ENCODE measurements at places on chromosomes 3 and 15. TPM values are rescaled to one million over a fixed set of nuclear protein-coding genes. Genes with fewer than 3 reads are reported as not detected.

KBTBD12 gene
- total RNA-seq, result not detected

TLR9 gene
- 0.55 TPM for total RNA-seq

- no peaks in the 10 kb centered on the region for H3K4me1 ChIP-seq
These were observed 613.1 kb downstream of the SI start for GRCh38 chr3:164465172-164465571.

DNA sequence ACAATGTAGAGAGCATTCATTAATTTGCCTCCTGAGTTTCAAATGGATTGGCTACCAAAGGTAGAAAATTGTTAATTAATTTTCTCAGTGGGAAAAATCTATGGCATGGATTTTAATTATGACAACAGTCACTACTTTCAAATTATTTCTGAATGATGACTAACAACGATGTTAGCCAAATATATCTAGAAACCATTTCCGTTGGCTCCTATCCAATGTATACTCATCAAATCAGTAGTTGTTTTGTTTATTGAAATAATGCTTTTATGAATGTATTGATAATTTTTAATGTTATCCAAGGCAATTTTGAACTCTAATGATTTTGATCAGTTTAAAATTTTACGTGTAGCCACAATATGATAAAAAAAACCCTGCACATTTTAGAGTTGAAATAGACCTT lies 333.4 kb downstream of the NAALADL2 start:
- no peak for DNase-seq
- no peak overlapping the region for H3K27ac ChIP-seq
- H3K36me3 ChIP-seq, result no peaks in the 10 kb centered on the region
- no peak overlapping the region for H3K4me3 ChIP-seq

DNA sequence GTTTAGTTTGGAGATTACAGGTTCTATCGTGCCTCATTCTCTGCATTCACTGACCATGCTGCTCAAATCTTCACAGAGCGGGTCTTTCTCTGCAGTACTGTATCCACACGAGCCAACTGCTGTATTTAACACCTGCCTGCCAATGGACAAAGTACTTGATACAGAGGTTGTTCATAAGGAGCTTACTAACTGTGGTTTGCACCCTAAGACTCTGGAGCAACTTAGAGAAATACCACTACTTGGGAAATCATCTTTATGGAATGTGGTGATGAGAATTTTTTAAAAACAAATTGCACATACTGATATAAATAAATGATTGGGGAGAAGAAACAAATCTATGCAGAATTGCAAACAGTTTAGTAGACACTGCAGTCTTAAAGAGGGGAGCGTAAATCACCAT lies 90.0 kb downstream of the PPP2R3A start:
- H3K4me3 ChIP-seq, result no peak overlapping the region
- H3K4me1 ChIP-seq, result no peaks in the 10 kb centered on the region
- DNase-seq, result no peak
- H3K27me3 ChIP-seq, result peaks cover 37% of the 10 kb centered on the region
- H3K27ac ChIP-seq, result no peak overlapping the region
- H3K36me3 ChIP-seq, result no peaks in the 10 kb centered on the region

RBP2 gene
- total RNA-seq, result not detected

- H3K36me3 ChIP-seq, result no peaks in the 10 kb centered on the region
- H3K4me3 ChIP-seq, result no peak overlapping the region
- no peak overlapping the region for H3K27ac ChIP-seq
- no peak for DNase-seq
- H3K27me3 ChIP-seq, result peaks cover 33% of the 10 kb centered on the region
These were observed 70.8 kb downstream of the GOLGA8B start for GRCh38 chr15:34512628-34513027.

DNA sequence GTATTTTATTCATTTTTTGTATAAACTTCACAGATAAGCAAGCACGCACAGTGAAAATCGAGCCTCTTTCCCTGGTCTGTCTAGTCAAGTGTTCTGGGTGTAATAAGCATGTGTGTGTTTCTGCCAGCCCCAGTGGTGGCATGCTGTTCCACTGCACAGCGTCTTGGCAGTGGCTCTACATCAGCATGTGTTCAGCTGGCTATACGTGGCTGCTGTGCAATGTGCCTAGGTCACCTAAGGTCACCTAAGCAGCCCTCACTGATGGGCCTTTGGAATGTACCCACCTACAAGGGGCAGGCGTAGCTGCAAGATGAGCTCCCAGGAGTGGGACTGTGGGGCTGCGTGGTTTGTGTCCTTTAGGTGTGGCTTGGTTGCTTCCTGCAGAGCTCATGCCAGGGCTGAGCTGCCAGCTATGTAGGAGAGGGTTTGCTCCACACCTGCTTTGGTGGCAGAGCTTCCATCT lies 4.9 kb downstream of the LIMD1 start:
- peaks cover 49% of the 10 kb centered on the region for H3K36me3 ChIP-seq
- H3K4me3 ChIP-seq, result no peak overlapping the region
- DNase-seq, result no peak
- H3K27ac ChIP-seq, result no peak overlapping the region
- H3K4me1 ChIP-seq, result peaks cover 54% of the 10 kb centered on the region

GRCh38 chr3:114451051-114451451 lies 157.2 kb downstream of the TIGIT start:
- H3K4me3 ChIP-seq, result no peak overlapping the region
- no peak overlapping the region for H3K27ac ChIP-seq
- peaks cover 3% of the 10 kb centered on the region for H3K4me1 ChIP-seq
- no peak for DNase-seq
- H3K27me3 ChIP-seq, result peaks cover 4% of the 10 kb centered on the region

GABRB3 gene
- total RNA-seq, result not detected

GRCh38 chr3:38614091-38614490 lies 35.4 kb downstream of the SCN5A start:
- H3K27ac ChIP-seq, result no peak overlapping the region
- no peaks in the 10 kb centered on the region for H3K36me3 ChIP-seq
- no peaks in the 10 kb centered on the region for H3K27me3 ChIP-seq
- H3K4me1 ChIP-seq, result no peaks in the 10 kb centered on the region
- no peak overlapping the region for H3K4me3 ChIP-seq

TUSC7 gene
- not detected for total RNA-seq

- H3K4me1 ChIP-seq, result no peaks in the 10 kb centered on the region
- no peak overlapping the region for H3K4me3 ChIP-seq
- no peak for DNase-seq
These were observed 55.0 kb downstream of the OXSM start for GRCh38 chr3:25844891-25845290.

HACL1 gene
- 25.8 TPM for total RNA-seq

DNA sequence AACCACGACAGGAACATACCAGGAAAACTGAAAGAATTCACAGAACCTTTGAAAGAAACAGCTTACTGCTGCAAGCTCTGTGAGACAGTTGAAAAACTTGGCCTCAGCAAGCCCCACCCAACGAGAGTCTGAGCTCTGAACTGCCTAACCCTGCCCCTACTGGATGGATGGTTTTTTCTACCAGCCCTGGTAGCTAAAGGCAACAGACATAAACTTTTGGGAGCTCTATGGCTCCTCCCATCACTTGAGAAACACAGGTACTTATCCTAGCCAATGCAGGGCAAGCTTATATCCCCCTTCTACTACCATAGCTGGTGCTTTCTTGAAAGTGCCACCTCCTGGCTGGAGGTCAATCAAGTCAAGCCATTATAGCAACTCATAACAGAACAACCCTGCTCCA lies 471.8 kb downstream of the GRM7 start:
- H3K27ac ChIP-seq, result no peak overlapping the region
- no peaks in the 10 kb centered on the region for H3K36me3 ChIP-seq
- H3K27me3 ChIP-seq, result no peaks in the 10 kb centered on the region
- no peak overlapping the region for H3K4me3 ChIP-seq
- no peaks in the 10 kb centered on the region for H3K4me1 ChIP-seq

DNA sequence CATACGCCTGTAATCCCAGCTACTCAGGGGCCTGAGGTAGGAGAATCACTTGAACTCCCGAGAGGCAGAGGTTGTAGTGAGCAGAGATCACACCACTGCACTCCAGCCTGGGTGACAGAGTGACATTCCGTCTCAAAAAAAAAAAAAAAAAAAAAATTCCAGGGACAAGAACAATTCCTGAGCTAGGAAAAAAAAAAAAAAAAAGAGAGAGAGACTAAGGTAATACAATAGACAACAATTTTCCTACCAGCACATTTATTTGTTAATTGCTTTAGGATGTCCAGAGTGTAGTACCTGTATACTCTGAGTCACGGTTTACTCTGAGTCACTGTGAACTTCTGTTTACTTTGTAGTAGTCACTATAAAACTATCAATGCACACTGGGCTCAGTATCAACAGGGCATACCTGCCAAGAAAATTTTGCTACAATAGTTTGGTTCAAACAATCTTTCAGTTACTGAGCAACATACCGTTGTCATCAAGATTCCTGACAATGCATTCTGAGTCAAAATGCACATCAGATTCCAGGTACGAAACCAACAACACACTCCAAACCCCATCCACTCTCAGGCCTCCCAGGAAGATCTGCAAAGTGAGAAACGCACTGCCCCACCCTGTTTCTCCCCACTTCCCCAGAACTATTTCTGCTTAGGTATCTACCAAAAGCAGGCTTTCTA lies 28.3 kb downstream of the IGF2BP2 start:
- H3K4me1 ChIP-seq, result peaks cover 5% of the 10 kb centered on the region
- no peaks in the 10 kb centered on the region for H3K36me3 ChIP-seq
- no peak for DNase-seq
- H3K27ac ChIP-seq, result no peak overlapping the region

DNA sequence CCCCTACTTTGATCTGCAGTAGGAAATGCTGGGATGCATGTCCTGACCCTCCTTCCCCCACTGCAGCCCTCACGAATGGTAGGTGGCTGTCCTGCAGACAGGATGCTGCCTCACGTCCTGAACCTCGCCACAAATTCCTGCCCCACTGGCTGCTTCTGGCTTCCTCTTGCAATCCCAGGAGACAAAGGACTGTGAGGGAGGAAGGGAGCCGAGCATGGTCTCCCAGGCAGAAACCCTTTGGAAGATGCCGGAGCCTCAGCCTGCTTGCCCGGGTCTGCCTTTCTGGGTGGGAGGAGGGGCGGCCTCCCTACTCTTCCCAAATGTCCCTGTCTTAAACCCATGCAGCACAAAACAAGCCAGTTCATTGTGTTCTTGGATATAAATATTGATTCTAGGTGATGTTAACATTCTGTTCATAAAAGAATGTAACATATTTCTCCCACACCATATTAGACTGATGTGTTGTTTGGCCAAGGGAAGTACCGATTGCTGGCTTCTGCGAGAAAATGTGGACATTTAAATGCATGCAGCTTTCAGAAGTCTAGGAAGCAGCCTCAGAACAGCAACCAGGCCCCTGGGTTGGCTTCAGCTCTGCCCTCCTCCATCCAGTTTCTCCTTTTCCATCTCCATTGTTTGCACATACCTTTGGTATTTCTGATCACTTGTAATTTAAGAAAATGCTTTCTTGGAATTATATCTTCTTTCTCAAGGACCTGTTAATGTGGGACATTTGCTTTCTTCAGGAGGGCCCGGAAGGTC lies 75.3 kb downstream of the HMG20A start:
- peaks cover 17% of the 10 kb centered on the region for H3K4me1 ChIP-seq
- no peak overlapping the region for H3K4me3 ChIP-seq
- DNase-seq, result no peak

DNA sequence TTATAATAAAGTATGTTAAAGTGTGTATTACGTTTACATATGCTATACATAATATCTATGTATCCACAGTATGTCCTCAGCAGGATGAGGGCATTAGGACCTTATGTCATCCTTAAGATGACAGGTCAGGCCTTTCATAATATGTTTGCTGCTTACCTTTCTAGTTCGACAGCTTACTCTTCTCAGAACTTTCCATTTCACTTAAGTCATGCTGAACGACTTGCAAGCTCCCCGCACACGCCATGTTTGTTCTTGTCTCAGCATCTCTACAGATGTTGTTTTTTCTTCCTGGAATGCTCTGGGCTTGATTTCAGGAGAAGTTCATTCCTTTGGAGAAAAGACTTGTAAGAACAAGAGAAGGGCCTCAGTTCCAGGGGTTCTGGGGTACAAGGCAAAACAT lies 36.0 kb upstream of the PPARG start:
- no peak overlapping the region for H3K27ac ChIP-seq
- H3K36me3 ChIP-seq, result no peaks in the 10 kb centered on the region
- H3K4me1 ChIP-seq, result no peaks in the 10 kb centered on the region
- no peak for DNase-seq
- H3K27me3 ChIP-seq, result peaks cover 29% of the 10 kb centered on the region
- H3K4me3 ChIP-seq, result no peak overlapping the region

DNA sequence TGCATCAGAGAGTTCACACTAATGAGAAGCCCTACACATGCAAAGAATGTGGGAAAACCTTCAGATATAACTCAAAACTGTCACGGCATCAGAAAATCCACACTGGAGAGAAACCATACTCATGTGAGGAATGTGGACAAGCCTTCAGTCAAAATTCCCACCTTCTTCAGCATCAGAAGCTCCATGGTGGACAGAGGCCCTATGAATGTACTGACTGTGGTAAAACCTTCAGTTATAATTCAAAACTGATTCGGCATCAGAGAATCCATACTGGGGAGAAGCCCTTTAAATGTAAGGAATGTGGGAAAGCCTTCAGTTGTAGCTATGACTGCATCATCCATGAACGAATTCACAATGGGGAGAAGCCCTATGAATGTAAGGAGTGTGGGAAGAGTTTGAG lies 10.2 kb downstream of the ZNF619 start:
- DNase-seq, result no peak
- no peak overlapping the region for H3K27ac ChIP-seq
- no peaks in the 10 kb centered on the region for H3K27me3 ChIP-seq
- H3K4me3 ChIP-seq, result no peak overlapping the region
- H3K36me3 ChIP-seq, result peaks cover 53% of the 10 kb centered on the region

GRCh38 chr3:54366007-54366750 lies 243.8 kb downstream of the CACNA2D3 start:
- H3K4me1 ChIP-seq, result no peaks in the 10 kb centered on the region
- H3K27me3 ChIP-seq, result no peaks in the 10 kb centered on the region
- no peak overlapping the region for H3K27ac ChIP-seq

- DNase-seq, result no peak
- no peaks in the 10 kb centered on the region for H3K27me3 ChIP-seq
- H3K36me3 ChIP-seq, result no peaks in the 10 kb centered on the region
These were observed 79.3 kb upstream of the OXTR start for GRCh38 chr3:8848696-8849131.

GRCh38 chr3:31968369-31968926 lies 12.6 kb downstream of the OSBPL10 start:
- no peak overlapping the region for H3K27ac ChIP-seq
- H3K4me1 ChIP-seq, result peaks cover 10% of the 10 kb centered on the region
- no peak overlapping the region for H3K4me3 ChIP-seq
- DNase-seq, result no peak

ISLR gene
- total RNA-seq, result not detected

DNA sequence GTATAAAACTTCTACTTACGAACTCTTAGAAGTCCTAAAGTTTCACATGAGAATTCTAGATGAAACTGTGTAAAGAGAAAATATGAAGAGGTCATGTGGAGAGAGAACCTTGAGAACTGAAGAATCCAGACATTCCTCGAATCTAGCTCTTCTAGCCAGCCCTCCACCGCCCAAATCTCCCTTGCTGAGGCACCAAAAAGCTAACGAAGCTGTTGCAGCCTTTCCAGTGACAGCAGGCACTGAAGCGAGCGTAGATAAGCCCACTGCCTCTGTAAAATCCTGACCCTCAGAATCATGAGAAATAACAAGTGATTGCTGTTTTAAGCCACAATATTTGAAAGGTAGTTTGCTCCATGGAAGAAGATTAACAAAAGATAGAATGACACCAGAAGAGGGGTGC lies 134.0 kb downstream of the GOLGA6L6 start:
- no peaks in the 10 kb centered on the region for H3K4me1 ChIP-seq
- H3K4me3 ChIP-seq, result no peak overlapping the region
- H3K27ac ChIP-seq, result no peak overlapping the region

Measured in activated CD4-positive, alpha-beta memory T cell treated with anti-CD3 and anti-CD28 coated beads, Interleukin-2, amount 10 ng/mL, durations not matched to agents 7 days and 5 days (primary cell).